ENCODE measurements at places on chromosomes 5 and 9. TPM values are rescaled to one million over a fixed set of nuclear protein-coding genes. Genes with fewer than 3 reads are reported as not detected.

The TAF11L10 gene
- not detected for total RNA-seq

DNA sequence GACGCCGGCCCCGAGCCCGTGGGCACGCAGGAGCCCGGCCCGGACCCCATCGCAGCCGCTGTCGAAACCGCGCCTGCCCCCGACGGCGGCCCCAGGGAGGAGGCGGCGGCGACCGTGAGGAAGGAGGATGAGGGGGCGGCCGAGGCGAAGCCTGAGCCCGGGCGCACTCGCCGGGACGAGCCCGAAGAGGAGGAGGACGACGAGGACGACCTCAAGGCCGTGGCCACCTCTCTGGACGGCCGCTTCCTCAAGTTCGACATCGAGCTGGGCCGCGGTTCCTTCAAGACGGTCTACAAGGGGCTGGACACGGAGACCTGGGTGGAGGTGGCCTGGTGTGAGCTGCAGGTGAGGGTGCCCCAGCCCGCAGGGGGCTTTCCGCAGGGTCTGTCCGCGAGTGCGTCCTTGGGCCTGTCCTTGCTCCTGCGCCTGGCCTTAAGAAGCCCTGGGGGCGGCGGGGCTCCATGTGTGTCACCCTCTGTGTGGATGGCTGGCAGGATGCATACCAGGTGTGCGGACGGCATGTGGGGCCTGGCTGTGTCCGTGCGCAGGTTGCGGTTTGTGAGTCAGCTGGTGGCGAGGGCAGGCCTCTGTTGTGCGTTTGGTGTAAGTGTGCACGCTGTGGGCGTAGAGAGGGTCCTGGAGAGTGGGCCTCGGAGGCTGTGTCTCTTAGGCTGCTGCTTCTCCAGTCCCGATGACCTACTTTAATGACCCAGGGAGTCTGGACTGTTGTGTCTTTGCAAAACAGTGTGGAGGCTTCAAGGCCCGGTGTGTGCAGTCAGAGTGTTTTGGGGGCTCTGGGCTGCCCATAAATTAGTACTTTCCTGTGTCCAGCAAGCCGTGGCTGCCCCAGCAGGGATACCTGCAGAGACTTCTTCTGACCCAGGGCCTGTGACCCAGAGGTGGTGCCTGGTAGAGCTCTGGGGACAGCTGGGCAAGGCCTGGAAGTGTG is 1.6 kb downstream of the WNK2 start:
- no peak for DNase-seq

GRCh38 chr5:607541-608428 is 4.4 kb upstream of the CEP72 start:
- no peak for DNase-seq

DNA sequence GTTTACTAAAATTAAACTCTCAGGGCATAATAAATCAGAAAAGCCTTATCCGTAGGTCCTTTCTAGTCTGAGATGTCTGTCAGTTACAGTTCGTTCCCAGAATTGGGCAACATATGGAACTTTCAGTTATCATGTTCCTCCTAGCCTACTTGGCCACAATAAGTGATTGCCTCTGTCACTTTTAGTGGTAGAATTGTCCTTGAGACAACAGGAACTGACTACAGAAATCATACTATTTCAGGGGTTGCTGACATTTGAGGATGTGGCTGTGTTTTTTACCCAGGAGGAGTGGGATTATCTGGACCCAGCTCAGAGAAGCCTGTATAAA is 956 bp downstream of the ZNF189 start:
- no peak for DNase-seq

The LECT2 gene
- total RNA-seq: not detected

The C5orf63 gene
- 3.4 TPM for total RNA-seq

DNA sequence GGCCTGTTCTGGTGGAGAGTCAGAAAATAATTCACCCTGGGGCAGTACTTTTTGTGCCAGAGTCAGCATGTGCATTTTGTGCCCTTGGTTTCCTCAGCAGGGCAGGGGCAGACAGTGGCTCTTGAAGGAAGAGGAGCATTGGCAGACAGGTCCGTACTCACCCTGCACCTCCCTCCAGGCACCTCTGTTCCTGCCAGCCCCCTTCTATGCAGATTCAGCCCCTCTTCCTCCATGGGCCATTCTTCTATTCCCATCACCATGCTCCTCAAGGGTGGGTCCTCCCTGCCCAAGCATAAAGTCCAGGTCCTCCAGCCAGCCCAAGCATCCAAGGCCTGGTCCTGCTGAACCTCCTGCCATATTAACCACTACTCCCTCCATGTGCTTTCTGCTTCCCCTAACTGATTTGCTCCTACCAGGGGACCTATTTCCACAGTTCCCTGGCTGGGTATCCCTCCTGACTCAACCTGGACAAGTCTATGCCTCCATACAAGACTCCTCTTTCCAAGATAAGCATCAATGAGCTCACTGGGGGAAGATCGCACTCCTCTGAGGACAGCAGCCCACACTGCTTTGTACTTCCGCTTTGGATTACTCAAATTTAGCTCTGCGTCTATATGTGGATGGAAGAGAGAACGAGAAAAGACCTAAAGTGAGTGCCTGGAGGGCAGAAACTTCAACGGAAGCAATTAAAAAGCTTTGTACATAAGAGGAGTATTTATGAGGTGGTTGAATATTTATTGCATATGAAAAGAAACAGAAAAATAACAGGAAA is 9.3 kb upstream of the ACSL6 start:
- DNase-seq: no peak

- no peak for DNase-seq
These were observed 16.0 kb upstream of the JADE2 start for GRCh38 chr5:134509308-134510040.

- no peak for DNase-seq
These were observed 232.2 kb downstream of the SYK start for GRCh38 chr9:91033797-91034196.

DNA sequence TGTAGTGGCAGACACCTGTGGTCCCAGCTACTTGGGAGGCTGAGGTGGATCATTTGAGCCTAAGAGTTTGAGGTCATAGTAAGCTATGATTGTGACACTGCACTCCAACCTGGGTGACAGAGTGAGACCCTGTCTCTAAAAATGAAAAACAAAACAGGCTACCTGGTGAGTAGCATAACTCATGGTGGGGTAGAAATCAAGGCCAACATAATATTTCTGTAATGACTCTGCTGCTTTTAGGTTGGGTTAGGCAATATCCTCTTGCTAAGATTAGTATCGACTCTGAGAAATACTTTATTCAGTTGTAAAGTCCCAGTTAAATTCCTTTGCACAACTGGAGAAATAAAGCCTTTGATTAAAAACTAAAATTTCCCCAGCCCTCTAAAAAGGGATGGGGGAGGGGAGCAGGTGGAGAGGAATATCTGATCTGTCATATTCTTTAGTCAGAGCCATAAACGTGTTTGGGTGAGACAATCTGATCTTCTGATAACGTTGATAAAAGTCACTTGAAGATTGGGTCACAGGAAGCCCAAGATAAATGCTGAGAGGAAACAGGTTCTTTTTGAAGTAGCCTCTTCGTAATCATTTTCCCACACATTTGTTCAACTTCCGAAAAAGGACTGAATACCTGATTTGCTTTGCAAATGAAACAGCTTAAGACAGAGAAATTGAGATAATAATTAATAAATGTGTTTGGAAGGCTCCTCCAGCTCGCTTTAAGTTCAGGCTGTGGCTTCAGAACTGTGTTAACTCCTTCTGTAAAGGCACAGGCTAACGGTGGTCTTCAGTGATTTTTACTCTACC is 14.9 kb downstream of the IL4 start:
- no peak for DNase-seq

The NIM1K gene
- not detected for total RNA-seq

GRCh38 chr9:108297073-108297472 is 558.7 kb downstream of the ACTL7B start:
- no peak for DNase-seq

The IFNA13 gene
- total RNA-seq: not detected

The IQGAP2 gene
- 16.6 TPM for total RNA-seq

GRCh38 chr5:134568337-134568700 is 42.8 kb downstream of the JADE2 start:
- DNase-seq: no peak

The SPOCK1 gene
- total RNA-seq: 1.7 TPM

- no peak for DNase-seq
These were observed 90.3 kb downstream of the DIRAS2 start for GRCh38 chr9:90552317-90552716.

GRCh38 chr9:125317704-125318103 is 56.1 kb downstream of the GAPVD1 start:
- no peak for DNase-seq

DNA sequence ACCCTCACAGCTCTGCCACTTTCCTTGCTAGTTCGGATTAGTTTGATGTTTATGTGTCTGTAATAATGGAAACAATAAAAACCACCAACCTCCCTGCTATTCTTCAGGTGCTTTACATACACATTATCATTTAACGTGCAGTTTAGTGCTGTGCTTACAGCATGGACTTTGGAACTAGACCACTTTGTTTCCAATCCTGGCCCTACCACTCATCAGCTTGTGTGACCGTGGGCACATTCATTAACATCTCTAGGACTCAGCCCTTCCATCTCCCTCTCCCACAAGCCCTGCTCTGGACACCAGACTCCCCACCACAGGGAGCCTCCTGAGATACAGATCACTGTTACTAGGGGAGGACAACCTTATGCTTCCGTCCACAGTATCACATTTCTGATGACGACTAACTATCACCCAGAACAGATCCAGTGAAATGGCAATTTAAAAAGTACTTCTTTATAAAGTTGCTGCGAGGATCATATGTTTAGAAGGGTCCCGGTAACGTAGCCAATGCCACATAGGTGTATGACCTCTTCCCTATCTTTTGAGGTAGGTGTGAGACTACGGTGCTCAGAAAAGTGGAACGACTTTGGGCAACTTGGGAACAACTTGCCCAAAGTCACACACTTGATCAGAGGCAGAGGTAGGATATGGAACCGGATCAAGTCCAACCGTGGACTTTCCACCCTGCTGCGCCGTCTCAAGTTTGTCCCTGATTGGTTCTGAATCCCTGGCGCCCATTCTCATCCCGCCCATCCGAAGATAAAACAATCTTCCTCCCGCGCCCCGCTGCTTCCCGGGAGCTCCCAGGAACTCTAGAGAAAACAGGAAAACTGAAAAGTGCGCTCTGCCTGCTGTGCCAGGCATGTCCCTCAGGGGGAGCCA is 132.4 kb upstream of the NIPBL start:
- DNase-seq: no peak

DNA sequence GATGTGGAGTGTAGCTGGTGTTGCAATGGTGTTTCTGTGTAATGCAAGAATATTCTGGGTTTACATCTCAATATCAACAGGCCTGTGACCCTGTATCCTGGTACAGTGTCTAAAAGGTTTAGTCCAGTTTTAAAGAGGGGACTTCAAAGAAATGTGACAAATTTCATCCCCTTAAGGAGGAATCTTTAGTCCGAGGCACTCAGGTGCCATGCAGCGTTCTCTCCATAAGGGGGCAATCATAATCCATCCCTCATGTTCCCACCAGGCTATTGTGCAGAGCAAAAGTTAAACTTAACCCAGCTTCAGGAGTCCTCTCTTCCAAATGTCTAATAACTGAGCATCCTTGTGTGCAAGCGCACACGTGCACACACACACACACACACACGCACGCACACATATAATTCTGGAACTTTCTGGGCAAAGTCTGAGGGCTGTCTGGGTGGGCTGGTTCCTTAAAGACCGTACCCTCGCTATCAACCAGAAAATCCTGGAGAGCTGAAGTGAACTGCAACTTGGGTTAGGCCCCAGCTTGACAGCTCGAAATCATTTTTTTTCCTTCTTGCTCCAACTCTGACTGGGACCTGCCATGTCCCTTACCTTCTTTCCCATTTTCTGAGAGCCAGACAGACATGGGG is 46.0 kb downstream of the CRB2 start:
- DNase-seq: no peak

The SHB gene
- 17.7 TPM for total RNA-seq

DNA sequence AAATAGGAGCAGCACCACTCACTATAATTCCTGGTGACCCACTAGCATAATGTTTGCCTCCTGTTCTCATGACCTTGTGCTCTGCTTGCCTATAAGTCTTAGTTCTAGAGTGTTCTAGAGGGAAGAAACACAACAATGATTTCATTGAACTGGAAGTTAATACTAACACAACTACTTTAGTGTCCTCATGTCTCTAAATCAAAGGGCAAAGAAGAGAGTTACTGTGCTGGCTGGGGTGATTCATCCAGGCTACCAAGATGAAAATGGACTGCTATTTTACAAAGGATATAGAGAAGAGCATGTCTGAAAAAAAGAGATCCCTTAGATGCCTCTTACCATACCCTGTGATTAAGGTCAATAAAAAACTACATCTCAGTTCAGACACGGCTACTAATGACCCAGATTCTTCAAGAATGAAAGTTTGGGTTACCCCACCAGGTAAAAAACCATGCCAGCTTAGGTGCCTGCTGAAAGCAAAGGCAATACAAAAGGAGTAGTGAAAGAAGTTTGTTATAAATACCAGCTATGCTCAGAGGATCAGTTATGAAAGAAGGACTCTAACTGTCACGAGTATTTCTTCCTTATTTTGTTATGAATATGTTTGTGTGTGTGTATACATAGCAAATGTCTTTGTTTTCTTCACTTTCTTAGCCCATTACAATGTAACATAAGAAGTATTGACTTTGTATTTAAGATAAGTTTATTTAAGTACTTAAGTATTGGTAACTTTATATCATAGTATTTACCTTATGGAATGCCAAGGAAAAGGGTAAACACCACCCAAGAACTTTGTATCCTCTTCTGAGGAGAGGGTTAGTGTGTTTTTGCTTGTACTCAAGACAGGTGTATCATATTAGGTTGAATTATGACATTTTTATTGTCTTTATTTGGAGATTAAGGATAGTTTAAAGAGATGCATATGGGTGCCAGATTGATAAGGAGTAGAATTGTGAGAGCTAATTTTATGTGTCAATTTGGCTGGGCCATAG is 314.1 kb upstream of the PTGER4 start:
- no peak for DNase-seq

The TSPAN17 gene
- 29.9 TPM for total RNA-seq

- no peak for DNase-seq
These were observed 8.3 kb downstream of the CRB2 start for GRCh38 chr9:123364241-123364824.

The CLTB gene
- 732 TPM for total RNA-seq

- DNase-seq: no peak
These were observed 28.1 kb downstream of the TMOD1 start for GRCh38 chr9:97529363-97530076.

The DBH gene
- not detected for total RNA-seq

DNA sequence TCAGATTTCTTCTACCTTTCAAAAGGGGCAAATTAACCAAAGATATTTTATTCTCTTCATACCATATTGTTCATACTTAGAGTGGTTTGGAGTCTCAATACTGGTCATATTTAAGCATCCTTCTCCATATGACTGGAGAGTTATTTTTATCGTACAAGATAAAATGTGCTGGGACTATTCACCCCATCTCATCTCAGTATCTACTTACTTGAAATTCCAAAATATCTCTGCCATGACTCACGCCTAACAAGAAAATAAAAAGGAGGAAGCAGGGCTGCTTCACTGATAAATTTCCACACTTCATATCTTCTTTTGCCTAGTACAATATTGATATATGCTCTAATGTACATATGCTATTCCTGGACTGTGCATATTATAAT is 277.9 kb upstream of the CDH9 start:
- DNase-seq: no peak

GRCh38 chr5:38642189-38642911 is 85.9 kb upstream of the LIFR start:
- DNase-seq: no peak
